ENCODE measurements at places on chromosomes 13 and 19.

GRCh38 chr19:21022996-21023395 is 2.5 kb downstream of the ZNF430 start:
- DNase-seq, result no peak

DNA sequence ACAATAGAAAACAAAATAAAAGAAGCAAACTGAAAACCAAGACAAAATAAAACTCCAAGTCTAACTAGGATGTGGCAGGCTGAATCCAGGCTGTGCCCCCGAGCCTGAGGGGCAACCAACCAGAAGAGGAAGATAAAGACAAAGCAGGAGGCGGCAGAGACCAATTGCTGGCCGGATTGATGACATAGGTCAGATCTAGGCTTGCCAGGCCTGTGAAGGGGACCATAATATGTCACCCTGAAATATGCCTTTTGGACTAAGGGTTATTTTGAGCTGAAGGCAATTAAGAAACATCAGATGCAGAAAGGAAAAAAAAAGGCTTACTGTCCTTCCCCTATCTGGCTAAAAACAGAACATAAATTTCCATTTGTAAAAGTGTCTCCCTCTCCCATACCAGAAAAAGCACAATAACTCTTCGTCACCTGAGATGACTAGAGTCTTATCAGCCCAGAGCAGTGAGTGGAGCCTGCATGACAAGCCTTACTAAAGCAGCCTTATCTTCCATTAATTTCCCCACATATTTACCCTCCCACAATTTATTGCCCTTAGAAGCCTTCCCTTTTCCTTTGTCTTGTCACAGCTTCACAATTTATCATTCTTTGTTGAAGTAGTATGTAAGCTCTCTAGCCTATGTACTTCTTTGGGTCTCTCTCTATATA is 22.8 kb downstream of the ATP8A2 start:
- no peak for DNase-seq

DNA sequence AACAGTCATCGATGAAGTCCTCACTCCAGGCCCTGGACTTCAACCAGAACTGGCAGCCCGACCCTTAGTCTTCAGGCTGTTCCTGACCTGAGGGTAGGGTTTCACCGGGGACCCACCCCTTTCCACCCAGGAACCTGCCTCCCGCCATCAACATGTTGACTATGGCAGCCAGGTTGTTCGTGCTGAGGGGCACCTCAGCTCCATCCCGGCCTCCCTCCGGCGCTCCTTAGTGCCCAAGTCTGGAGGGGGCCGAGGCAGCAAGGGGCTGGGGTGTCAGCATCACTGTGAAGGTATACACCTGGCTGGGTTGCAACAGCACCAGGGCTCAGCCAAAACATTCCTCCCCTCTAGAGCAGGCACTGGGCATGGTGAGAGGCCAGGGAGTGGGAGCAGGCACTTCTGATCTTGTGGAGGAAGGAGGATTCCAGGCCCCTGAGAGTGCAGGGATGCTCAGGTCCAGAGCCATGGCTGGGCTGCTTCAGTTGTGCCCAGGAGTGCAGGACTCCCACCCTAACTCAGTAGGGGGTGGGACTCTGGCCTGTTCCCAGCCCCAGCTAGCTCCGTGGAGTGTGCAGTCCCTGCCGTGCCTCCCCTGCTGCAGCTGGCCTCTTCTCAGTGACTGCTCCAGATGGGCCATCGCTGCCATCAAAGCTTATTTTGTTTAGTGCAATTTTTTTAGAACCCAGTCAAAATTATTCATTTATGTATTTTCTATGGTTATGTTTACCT is 1445.9 kb downstream of the PCDH9 start:
- no peak for DNase-seq

DNA sequence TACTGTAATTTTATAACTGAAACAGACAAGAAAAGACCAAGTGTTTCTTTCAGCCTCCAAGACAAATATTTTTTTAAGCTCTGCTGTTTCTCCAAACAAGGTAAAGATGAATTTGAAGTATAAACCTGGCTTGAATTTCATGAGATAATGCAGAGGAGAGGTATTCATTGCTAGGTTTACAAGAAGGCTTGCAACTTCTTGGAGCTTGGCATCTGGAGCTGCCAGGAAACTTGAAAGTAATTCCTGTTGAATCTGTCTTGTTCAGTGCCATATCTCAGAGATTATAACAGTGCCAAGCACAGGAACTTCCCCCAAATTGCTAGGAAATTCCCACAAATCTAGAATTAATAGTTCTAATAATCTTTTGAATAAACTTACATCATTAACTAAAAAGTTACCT is 70.9 kb downstream of the CDK8 start:
- DNase-seq, result no peak

DNA sequence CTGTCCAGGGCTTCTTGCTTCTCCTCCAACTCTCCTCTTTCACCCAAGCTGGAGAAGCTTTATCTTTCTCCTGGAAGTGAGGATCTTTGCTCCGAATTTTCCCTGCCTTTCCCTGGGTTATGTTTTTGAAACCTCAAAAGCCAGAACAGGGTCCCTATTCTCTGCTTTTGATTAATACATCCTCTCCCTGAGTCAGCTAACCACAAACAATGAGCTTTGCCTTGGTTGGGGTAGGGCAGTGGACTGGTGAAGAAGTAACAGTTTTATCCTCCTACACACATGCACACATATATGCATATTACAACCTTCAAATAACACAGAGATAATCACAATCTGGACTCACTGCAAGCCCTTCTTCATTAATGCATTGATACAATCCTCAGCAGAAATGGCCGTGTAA is 44.6 kb downstream of the DLEU7 start:
- no peak for DNase-seq

DNA sequence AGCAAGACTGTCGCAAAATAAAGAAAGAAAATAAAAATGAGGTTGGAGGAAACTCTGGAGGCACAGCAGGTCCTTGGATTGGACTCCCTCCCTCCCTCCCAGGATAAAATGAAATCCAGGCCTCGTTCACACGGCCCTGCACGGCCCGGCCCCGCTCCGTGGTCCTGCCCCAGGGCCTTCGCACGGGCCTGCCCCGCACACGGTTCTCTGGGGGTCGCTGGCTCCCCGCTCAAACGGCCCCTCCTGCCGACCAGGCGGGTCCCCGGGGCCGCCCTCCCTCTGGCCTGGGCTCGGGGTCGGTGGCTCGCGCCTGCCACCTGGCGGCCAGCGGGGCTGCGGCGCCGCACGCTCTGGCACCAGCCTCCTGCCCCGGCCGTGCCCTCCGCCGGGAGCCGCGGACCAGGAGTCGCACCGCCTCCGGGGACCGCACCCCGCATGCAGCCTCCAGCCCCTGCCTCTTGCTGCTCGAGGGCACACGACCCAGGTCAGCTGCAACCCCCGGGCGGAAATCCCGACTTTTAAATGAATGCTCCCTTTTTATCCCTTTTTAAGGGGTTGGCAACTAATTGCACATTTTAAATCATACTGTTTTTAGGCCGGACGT is 1.5 kb upstream of the WDR18 start:
- DNase-seq, result peak; percentile 63

DNA sequence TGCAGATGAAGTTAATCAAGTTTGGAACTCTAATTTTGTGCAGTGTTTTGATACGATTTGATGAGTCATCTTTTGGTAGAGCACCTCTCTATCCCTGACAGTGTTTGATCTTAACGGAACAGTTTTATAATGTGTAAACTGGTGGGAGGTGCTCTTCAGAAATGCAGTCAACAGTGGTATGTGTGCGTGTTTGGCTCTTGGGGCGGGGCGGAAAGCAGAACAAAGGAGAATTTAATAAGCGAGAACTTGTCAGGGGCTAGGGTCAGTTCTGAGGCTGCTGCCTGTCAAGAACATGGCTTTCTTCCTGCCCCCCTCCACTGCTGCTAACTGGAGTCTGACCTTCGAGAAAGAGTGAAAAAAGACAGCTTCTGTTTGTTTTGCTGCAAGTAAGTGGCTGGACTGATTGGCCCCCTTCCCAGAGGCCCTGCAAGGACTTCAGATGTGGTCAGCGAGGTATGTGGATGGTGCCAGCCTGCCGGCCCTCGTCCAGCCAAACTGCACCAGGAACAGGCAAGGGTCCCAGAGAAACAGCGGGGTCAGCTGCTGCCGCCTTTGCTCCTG is 40.8 kb downstream of the BBC3 start:
- peak; percentile 38 for DNase-seq

Measured in activated T-cell treated with anti-CD3 and anti-CD28 coated beads for 1 hour (primary cell).